HS-5 (cell line): ENCODE measurements at places on chromosomes 7 and 10.

- no peak for DNase-seq
These were observed 184.7 kb downstream of the EXOC4 start for GRCh38 chr7:133437544-133437943.

- DNase-seq = no peak
These were observed 75.7 kb downstream of the LYZL2 start for GRCh38 chr10:30553626-30554439.

- no peak for DNase-seq
These were observed 140.6 kb downstream of the ALOX5 start for GRCh38 chr10:45514291-45515270.

GRCh38 chr10:127145173-127145572, 51.2 kb downstream of the INSYN2A start:
- peak; percentile 56 for DNase-seq

- DNase-seq = no peak
These were observed 135.5 kb downstream of the NRF1 start for GRCh38 chr7:129746857-129747529.

DNA sequence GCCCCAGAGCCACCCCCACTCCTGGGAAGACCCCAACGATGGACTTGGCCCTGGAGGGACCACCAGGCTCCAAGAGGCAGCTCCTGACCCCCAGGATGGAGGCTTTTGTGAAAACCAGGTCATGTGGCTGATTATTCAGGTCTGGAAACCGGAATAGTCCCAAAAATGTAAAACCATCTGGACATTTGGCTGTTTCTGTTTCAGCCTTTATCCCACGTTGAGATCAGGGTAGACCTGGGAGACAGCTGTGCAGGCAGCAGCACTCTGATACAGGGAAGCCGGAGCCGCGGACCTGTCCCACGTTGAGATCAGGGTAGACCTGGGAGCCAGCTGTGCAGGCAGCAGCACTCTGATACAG, 7.1 kb upstream of the ADGRA1 start:
- DNase-seq = no peak

DNA sequence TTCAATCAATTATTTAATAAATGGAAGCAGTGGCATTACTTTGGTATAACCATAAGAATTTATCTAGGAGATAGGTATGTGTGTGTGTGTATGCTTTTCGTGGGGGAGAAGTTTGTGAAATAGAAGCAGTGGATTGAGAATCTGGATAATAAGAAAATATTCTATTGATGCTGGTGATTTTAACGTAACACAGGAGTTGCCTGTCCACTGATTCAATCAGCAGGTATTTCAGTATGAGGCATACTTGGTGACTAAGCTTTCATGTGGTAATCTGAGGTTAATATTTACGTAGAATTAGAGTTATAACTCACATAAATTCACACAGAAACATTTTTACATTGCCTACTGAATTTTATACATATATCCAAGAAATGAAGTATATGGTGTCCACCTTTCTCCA, 568.0 kb downstream of the ZWINT start:
- peak; percentile 50 for DNase-seq

- DNase-seq = no peak
These were observed 152.0 kb upstream of the ADO start for GRCh38 chr10:62652564-62652963.

DNA sequence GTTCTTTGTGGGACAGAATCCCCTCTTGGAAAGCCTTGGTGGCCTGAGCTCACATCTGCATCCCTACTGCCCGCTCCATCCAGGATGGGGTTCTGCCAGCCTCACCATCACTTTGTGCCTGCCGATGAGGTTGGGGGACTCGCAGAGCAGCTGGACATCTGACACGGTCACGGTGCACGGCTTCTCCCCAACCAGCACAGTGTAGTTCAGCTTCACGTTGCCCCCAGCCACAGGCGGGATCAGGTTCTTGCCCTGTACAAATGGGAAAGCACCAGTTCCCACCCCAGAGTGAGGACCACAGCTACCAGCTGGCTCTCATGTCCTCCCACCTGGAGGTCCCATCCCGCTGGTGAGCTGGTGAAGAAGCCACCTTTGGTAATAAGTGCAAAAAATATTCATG, 395.8 kb downstream of the PLXNA4 start:
- no peak for DNase-seq

GRCh38 chr10:63467841-63468240, 2.1 kb upstream of the JMJD1C start:
- DNase-seq = no peak

GRCh38 chr7:133502972-133503371, 250.1 kb downstream of the EXOC4 start:
- no peak for DNase-seq

GRCh38 chr7:38374507-38374906, 101.1 kb upstream of the TARP start:
- DNase-seq = no peak

DNA sequence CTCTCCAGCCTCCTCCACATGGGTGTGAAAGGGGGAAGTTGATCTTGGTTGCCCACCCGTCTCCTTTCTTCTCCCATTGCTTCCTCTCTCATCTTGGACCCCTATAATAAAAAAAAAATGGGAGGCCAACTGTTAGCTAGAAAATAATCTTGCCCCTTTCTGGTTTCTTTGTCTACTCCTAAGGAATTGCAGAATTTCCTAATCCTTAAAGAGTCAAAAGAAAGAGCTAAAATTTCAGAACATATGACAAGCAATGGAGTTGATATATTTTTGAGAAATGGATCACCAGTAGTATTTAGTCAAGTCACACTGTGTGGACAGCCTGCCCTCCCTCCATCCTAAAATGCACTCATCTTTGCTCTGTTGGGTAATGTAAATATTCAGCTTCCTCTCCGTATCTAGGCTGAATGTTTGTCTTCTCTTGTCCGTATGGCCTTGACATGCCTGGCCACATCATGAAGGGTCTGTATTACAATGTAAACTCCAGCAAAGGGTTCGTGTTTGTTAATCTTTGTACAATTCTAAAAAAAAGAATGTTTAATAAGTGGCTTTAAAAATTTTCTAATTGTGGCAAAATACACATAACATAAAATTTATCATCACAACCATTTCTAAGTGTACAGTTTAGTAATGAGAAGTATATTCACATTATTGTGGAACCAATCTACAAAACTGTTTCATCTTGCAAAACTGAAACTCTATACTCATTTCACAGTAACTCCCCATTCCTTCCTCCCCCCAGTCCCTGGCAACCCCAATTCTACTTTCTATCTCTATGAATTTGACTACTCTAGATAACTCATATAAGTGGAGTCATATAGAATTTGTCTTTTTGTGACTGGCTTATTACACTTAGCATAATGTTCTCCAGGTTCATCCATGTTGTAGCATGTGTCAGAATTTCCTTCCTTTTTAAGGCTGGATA, 71.5 kb downstream of the ZNF92 start:
- no peak for DNase-seq

GRCh38 chr7:85950418-85950817, 693.3 kb upstream of the GRM3 start:
- DNase-seq = no peak

DNA sequence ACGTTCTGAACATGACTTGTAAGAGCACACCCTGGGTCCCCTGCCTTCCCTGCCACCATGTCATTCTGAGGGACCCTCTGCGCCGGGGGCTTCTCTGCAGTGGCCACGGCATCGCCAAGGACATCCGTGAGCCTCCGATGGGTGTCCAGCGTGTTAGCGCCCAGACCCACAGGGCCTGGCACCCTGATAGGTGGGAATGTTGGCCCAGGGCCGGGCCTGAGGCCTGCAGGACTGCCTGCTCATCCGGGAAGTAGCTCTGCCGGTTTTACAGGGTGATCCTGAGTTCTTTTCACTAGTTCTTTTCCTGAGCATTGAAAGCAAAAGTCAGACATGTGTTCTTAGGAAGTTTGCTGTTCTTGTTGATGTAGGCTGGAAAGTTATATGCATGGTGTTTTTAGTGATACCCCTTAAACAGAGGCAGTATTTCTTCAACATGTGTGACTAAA, 54.5 kb downstream of the WDR37 start:
- DNase-seq = no peak

GRCh38 chr10:120574981-120575380, 118.0 kb downstream of the PLPP4 start:
- no peak for DNase-seq

DNA sequence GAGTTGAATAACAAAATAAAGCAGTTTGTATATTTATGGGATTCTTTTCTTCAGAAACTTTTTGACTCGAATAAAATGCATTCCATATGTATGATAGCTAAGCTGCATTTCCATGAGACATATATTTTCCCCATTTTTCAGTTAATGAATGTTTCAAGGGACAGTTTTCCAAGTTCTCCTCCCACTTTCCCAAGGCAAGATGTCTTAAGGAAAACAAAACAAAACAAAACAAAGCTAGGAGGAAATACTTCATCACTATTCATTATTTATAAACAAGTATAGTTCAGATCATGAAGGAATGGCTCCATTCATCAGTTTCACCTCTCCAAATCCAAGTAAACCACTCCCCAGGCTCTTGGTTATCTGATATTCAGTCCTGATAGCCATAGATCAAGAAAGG, 261.0 kb downstream of the WDR11 start:
- no peak for DNase-seq

GRCh38 chr7:94832051-94832450, 75.3 kb upstream of the PPP1R9A start:
- no peak for DNase-seq

DNA sequence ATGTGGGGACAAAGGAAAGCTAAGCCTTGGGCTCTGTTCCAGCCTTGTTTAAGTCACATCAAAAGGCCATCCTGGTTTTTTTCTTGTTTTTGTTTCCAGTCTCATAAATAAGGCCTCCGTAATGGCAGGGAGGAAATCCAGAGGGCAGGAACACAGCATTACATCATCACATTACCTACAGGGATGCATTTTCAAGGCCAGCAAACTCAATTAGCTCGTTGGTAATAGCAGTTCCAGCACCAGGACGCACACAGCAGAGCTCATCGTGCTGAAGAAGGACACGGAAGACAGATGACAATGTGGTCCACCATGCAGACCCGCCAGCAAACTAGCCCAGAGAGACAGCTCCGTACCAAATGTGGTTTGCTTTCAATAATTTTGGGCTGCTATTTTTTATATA, 1209.2 kb downstream of the TYW1 start:
- no peak for DNase-seq

DNA sequence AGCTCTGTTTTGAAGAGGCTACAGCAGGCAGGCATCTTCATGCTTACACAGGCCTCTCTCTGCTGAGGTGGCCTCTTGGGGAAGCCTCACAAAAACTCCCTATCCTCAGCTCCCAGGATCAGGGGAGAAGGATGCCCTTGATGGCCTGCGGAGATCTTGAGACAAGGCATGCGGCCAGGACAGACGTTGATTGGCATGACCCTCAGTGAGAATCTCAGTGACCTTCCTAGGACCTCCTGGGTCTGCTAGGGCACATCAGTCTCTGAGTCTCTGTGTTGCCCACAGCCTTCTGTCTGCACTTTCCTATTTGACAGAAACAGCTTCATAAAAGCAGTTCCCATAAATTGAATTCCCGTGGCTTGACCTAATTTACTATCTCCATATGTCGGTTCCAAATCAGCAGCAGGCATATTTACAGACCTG, 1005.8 kb upstream of the C7orf33 start:
- no peak for DNase-seq

DNA sequence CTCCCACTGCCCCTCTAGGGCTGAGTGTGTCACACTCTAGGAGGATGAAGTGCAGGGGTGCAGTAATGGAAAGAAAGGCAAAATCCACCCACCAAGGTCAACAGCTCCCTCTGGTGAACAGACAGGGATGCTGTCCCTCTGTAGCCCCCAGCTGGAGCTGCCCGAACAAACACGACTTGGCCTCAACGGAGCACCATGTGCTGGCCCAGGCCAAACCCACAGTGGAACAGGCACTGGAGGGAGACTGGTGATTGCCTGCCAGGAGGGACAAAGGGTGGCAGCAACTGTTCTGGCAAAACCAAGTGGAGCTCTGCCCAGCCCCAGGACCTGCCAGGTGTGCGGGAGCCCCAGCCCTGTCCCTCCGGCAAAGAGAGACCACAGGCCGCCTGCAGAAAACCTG, 20.7 kb downstream of the PDIA4 start:
- DNase-seq = no peak

DNA sequence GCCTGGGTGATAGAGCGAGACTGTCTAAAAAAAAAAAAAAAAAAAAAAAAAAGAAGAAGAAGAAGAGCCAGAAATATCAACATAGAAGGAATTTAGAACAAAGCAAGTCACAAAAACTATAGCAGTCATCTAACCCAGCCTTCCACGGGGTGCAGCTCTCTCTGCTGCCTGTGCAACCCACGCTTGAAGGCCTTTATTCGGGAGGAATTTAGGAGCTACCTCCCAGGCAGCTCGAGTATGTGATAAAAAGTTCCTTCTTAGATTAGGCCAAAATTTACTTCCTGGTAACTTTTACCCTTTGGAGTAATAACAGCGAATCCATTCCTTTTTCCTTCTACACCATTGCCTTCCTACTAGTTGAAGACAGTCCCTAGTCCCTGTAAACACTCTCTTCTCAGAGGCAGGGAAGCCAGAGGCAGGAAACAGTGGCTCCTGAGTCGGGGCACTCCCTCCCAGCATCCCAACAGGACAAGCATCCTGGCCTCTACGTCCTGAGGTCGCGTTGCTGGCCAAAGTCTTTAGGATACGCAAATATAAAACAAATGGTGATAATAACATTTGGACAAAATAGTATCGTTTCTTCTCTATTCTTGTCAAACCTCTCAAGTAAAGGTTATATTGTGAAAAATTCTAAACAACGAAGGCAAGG, 109.3 kb upstream of the KMT2C start:
- DNase-seq = no peak

DNA sequence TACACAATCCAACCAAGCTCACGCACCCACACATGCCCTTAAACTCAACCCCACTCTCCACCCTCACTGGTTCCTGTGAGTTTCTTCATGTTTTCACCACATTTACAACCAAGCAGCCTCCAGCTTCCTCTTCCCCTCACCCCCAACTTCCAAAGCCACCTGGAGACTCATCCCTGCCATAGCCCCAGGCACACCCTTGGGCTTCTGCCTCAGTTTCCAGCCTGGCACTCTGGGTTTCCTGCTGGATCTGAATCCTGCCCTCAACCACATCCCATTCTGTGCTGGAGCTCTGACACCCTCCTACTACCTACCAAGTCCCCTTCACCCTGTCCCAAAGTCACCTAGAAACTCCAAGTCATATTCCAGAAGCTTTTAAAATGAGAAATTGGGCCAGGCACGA, 29.4 kb downstream of the CCDC3 start:
- no peak for DNase-seq

DNA sequence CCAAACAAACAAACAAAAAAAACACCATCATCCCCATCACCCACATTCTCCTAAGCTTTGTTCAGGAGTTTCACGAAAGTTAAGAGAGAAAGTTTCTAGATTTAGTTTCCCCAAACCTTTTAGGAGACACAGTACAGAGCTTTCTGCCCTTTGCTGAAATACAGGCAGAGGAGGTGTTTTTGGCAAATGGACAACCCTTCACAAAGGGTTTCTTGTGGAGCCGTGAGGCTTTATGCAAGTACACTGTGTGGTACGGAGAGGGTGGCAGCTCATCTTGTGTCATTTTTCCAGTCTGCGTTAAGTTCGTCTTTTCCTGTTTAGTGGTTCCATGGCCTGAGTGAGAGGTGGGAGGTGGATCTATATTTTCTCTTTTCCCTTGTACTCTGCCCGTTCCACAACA, 215.5 kb upstream of the PRKCQ start:
- DNase-seq = no peak
